ENCODE measurements at places on chromosomes 3 and 15. TPM values are rescaled to one million over a fixed set of nuclear protein-coding genes. Genes with fewer than 3 reads are reported as not detected.

GRCh38 chr3:155130001-155130400, 49.9 kb downstream of the MME start:
- H3K36me3 ChIP-seq, result no peaks in the 10 kb centered on the region
- no peaks in the 10 kb centered on the region for H3K4me1 ChIP-seq
- no peak overlapping the region for H3K27ac ChIP-seq
- DNase-seq, result no peak
- no peaks in the 10 kb centered on the region for H3K27me3 ChIP-seq
- no peak overlapping the region for H3K4me3 ChIP-seq

- H3K4me1 ChIP-seq, result no peaks in the 10 kb centered on the region
- H3K4me3 ChIP-seq, result no peak overlapping the region
- no peak overlapping the region for H3K27ac ChIP-seq
- no peaks in the 10 kb centered on the region for H3K27me3 ChIP-seq
- no peaks in the 10 kb centered on the region for H3K36me3 ChIP-seq
Measured at GRCh38 chr3:148756311-148756710, 58.6 kb downstream of the AGTR1 start.

- DNase-seq, result no peak
- no peaks in the 10 kb centered on the region for H3K4me1 ChIP-seq
- H3K27ac ChIP-seq, result no peak overlapping the region
- H3K4me3 ChIP-seq, result no peak overlapping the region
Measured at GRCh38 chr3:127608362-127608718, 10.1 kb downstream of the MCM2 start.

ITIH1 gene
- not detected for total RNA-seq

HESX1 gene
- total RNA-seq, result 1.2 TPM

ST3GAL6 gene
- total RNA-seq, result 29.4 TPM

GPR156 gene
- total RNA-seq, result 0.09 TPM

C3orf20 gene
- 0.14 TPM for total RNA-seq

Measured in upper lobe of right lung (tissue), 1 donor.